ENCODE measurements at places on chromosomes 16 and 17.
A peak's percentile ranks its signal among the peaks of the same experiment; 100 is the strongest.

DNA sequence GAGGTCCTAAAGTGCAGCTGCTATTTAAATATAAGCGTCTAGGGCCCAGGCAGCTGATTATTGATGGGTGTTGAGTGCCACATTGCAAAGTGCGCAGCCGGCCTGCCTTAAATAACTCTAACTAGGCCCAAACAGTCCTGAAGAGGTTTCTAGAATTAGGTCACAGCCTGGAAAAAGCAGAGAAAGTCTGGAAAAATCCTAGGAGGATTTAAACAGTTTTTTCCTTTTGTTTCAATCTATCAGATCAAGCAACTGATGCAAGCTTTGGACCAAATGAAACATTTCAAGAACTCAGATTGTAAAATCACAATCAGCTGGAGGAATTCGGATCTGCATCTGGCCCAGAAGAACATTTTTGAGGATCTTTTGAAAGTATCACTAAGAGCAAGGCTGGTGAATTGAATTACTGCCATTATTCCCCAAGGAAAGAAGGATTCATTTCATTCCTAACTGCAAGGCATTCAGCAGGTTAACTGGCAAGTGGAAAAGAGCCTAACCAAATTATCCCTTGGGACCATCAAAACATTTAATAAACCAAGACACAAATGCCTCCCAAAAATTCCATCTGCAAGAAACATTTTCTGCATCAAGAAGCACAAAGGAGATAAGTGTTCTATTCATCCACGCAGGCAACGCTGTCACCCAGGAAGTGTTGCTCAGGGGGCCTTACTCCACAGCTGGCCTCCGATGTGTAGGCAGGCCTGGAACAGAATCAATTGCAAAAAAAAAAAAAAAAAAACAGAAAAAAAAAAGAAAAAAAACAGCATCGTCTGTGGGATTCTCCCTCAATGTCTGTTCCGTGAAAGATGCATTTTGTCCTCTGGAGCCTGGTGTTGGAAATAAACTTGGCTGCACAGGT, 46.1 kb downstream of the IRX3 start:
- DNase-seq = no peak

GRCh38 chr17:45906927-45907622, 12.7 kb downstream of the MAPT start:
- no peak for DNase-seq

- DNase-seq = no peak
Measured at GRCh38 chr16:2782583-2783351, 4.6 kb downstream of the PRSS33 start.

- DNase-seq = no peak
Measured at GRCh38 chr17:1398931-1399678, 917 bp downstream of the YWHAE start.

GRCh38 chr17:40072040-40072734, 9.4 kb downstream of the THRA start:
- peak; percentile 81 for DNase-seq

GRCh38 chr17:60554377-60554788, 28.3 kb upstream of the APPBP2 start:
- DNase-seq = no peak

DNA sequence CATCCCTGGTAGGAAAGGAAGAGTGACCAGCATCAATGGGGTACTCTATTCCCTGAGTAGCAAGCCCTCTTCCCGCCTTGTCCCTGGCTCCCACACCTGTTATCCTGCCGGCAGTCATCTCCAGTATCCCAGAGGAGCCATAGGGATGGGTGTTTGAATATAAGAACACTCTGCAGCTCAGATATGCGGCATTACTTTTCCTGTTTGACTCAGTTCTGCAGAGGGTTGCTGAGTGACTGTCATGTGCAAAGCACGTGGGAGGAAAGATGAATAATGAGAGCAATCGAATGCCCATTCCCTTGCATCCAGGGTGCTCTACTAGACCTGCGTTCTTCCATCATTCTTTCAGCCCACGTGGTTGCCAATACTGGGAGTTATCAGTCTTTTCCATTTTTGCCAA, 115.1 kb downstream of the PRKCB start:
- DNase-seq = no peak

DNA sequence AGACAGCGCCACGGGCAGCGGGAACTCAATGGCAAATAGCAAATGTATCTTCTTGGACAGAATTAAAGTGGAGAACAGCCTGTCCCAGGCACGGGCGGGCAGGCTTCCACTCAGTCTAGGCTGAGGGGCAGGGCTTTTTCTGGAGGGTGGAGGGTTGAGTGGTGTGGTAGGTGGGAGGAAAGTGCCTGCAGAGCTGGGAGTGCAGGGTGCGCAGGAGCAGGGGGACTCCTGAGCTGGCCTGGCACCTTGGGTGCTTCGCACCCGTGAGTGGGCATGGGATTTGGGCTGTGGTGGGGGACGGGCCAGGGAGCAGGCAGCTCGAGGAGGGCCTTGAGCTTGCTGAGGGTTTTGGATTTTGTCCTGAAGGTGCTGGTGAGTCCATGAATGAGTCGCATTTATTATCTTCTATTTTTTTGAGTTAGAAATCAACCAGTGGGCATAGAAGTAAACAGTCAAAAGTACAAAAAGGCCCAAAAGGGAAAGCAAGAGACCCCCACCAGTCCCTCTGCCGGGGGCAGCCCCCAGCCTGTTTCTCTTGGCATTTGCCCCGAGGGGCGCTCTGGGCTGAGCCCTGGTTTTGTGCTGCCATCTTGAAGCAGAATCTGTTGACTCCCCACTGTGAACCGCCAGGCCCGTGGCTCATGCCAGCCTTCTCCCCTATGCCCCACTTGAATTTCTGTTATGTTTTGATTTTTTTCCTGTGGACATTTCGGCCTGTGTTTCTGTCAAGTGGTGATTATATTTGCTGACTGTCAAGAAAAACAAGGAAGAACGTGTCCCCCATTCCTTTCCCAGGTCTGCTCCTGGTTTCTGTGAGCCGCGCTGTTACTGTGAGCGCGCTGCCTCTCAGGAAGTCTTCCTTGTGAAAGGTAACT, 8.2 kb downstream of the ADORA2B start:
- no peak for DNase-seq

GRCh38 chr17:76137351-76138233, 3.5 kb downstream of the FOXJ1 start:
- DNase-seq = no peak

GRCh38 chr16:85387171-85387507, 226.0 kb upstream of the GSE1 start:
- DNase-seq = no peak

DNA sequence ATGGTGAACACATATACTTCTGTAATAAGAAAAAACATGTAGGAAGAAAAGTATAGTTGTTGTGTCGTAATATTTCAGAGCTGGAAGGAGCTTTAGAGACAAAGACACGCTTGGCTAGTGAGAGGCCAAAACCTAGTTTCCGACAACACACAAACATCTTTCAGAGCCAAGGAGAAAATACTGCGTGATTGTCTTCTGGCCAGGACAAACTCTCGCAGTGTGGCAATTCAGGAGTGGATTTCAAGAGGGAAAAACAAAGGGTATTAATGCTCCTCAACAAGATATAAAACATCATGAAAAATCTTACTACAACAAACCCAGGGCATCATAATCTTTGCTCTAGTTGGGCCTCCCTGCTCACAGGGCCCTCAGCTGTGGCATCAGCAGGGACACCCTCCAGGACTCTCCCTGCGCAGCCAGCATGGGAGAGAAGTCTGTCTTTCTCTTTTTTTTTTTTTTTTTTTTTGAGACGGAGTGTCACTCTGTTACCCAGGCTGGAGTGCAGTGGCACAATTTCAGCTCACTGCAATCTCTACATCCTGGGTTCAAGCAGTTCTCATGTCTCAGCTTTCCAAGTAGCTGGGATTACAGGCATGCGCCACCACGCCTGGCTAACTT, 66.4 kb downstream of the CYB5B start:
- no peak for DNase-seq

- DNase-seq = no peak
Measured at GRCh38 chr16:87608400-87608985, 6.2 kb downstream of the JPH3 start.

- no peak for DNase-seq
Measured at GRCh38 chr17:64340557-64340956, 50.1 kb downstream of the PECAM1 start.

DNA sequence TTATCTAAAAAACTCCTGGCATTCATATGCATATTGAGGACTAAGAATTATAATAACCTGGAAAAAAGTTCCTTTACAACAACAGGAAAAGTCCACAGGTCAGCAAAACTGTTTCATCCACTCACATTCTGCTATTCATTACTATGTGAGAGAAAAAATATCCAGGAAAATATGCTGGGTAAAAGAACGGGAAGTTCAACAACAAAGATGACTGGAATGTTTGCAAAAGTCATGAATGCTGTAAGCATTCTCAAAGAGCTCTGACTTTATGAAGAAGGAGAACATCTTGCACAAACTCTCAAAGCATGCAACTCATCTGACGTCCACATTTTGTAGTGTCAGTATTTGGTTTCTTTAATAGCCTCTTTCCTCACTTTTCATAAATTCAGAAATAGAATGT, 56.9 kb upstream of the ALDH3A1 start:
- no peak for DNase-seq

- no peak for DNase-seq
Measured at GRCh38 chr16:11674818-11675560, 6.7 kb downstream of the SNN start.

GRCh38 chr17:69572747-69573146, 158.2 kb downstream of the MAP2K6 start:
- DNase-seq = no peak
